ENCODE measurements at places on chromosomes 2 and 18. TPM values are rescaled to one million over a fixed set of nuclear protein-coding genes. Genes with fewer than 3 reads are reported as not detected.
A peak's percentile ranks its signal among the peaks of the same experiment; 100 is the strongest.

- no peak for DNase-seq
These were observed 1633.7 kb upstream of the CELF4 start for GRCh38 chr18:39199231-39199855.

DNA sequence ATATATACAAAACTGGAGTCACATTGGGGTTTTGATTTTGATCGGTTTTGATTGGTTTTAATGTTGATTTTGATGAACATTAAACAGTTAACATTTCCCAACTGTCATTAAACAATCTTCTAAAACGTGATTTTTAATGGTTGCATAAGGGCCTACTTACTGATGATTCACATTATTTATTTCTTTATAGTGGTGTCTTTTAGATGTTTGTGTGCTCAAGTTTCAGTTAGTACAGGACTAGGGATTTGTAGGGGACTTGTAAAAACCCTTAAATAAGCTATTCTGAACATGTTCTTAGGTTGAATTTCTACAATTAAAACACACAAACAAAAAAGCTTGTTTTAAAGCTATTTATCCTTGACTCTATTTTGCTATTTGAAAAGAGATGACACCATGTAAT is 61.6 kb downstream of the TTC21B start:
- no peak for DNase-seq

- no peak for DNase-seq
These were observed 37.2 kb downstream of the MTERF4 start for GRCh38 chr2:241064802-241065354.

DNA sequence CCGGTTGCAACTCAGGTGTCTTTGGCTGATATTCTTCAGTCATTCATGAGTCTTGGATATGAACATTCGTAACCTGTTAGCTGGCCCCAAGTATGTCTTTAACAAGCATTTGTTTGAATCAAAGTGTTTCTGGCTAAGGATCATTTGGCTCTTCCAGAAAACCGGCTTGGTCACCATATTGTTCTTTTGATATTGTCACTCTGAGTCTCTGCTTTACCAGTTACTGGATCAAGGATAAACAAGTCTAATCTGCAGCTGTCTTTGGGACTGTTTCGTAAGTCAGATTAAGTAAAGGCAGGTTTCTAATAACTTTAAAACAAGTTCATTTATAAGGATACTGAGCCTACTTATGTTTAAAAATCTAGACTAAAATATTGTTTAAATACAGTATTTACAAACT is 49.1 kb downstream of the KDM3A start:
- no peak for DNase-seq

GRCh38 chr2:39476524-39476923 is 39.4 kb upstream of the MAP4K3 start:
- no peak for DNase-seq

DNA sequence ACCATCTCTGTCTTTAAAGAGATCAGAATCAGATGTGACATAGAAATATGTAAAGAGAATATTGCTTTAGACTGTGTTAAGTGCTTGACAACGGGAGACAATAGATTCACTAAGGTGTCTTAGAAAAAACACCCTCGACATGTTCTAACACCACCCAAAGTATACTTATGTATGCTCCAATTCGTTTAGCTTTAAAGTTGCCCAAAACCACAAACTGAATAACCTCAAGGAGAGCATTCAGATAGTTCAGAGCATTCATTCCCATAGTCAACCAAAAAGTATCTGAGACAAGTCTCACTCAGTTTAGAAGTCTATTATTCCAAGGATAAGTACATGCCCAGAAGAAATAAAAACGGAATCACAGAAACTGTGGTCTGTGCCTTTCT is 96.4 kb downstream of the KYNU start:
- DNase-seq: peak; percentile 89

DNA sequence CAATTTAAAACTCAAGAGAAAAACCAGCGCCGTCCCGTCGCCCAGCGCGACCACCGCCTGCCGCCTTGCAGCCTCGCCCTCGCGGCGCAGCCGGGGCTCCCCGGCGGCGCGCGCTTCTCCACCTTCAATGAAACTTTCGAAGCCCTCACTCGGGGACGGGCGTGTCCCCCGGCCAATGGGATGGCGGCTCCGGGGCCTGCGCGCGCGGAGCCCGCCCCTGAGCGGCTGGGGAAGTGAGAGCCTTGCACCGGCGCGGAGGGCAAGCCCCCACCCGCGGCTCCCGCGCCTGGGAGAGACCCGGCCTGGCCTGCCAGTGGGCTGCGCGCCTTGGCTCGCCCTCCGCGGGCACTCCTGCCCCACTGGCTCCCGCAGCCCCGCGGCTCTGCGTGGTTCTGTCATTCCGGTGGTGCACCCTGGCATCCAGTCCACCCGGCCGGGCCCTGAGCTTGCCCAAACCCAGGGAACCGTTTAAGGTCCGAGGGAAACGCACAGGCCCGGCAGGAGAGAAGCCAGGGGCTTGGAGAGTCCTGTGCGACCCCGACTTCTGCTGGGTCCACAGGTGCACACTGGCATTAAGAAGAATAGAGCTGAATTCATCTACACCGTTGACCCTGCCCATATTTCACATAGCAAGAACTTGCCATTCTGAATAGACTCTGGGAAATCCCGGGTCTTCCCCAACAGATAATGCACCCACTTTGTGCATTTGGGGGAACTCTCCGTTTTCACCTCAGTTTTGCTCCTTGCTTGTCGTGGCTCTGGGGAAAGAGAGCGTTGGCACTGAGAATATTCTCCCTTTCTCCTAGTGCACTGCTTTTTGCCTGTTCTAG is at the start of gene PIEZO2:
PIEZO2 (minus strand) TSS at position 129 of the 830 bp plus-strand sequence. CDS start 981 bp downstream, outside the sequence.
- no peak for DNase-seq

DNA sequence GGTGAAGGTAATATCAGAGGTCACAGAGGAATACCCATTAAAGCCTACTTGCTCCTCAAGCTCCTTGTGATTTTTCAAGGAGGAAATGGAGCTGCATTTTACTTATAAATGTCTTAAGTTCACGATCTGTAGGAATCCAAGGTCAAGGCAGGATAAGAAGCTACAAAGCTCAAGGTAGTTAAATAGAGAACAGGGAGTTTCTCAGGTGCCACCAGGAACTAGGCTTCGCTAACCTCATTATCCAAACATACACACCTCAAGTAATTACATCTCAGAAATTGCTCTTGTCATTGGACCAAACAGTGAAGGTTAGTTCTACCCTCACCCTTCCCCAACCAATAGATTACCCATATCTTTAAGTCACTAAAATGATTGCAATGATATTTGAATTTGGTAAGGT is 317.4 kb upstream of the HNRNPA3 start:
- no peak for DNase-seq

DNA sequence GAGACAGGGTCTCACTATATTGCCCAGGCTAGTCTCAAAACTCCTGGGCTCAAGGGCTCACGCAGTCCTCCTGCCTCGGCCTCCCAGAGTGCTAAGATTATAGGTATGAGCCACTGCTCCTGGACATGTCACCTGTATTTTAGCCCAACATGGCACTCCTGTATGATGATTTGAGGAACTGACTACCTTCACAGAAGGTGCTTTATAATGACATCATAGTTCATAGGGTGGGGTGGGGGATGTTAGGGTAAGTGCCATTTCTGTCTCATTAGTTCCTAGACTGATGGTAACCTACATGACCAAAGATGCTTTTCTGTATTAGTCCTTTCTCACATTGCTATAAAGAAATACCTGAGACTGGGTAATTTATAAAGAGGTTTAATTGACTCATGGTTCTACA is 109.7 kb downstream of the MAP4K4 start:
- no peak for DNase-seq

- no peak for DNase-seq
These were observed 40.7 kb downstream of the KLHL14 start for GRCh38 chr18:32732165-32732564.

DNA sequence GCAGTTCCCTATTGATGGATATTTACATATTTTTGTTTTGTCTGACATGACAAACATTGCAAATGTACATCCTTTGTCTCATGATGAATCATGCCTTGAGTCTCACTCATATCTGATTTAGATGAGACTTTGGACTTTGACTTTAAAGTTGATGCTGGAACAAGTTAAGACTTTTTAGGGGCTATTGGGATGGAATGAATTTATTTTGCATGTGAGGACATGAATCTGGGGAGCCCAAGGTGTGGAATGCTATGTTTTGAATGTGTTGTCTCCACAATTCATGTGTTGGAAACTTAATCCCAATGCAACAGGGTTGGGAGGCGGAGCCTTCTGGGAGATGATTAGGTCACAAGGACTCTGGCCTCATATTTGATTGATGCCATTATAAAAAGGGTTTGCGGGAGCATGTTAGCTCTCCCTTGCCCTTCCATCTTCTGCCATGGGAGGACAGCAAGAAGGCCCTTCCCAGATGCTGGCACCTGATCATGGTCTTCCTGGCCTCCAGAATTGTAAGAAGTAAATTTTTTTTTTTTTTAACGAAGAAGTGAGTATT is 29.1 kb upstream of the INO80D start:
- no peak for DNase-seq

DNA sequence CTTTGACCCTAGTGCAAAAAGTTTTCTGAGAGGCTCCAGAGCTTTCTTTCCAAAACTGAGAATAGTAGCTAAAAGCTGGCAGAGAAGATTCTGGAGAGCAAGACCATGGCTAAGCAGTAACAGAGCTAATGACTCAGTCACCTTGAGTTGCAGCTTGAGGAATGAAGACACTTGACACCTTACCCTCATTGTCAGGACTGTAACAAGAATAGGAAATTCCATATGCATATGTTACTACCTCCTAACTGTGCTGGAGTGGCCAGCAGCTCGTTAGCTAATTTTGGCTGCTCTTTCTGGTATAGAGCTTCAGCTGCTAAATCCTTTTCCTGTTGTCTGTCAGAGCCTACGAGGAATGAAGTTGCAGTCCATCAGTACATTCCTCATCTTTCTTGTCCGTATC is 68.6 kb upstream of the LHCGR start:
- DNase-seq: no peak

DNA sequence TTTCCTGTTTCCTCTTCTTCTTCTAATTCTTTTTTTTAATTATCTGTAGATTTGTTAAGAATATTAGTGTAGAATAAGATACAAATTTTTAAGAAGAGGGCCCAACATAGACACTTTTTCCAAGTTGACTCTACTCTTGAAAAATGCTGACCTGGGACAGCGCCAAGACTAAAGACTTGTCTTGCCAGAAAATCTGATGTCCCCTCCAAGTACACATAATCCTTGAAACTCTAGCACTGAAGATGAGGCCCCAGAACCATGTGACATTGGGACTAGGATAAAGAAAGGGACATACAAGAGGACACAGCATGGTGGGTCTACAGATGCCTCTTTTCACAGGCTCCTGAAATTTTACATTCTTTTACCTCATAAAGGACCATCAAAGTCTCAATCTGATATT is 271.6 kb upstream of the SESTD1 start:
- no peak for DNase-seq

GRCh38 chr2:236637686-236638569 is 68.3 kb downstream of the ACKR3 start:
- no peak for DNase-seq

IL36RN gene
- 0.46 TPM for polyA plus RNA-seq

All from mammary epithelial cell (primary cell).